SHP77 (cell line): ENCODE measurements at places on chromosomes 2 and 18.

- DNase-seq, result no peak
Observed at GRCh38 chr18:26519114-26519513, 29.2 kb downstream of the KCTD1 start.

- no peak for DNase-seq
Observed at GRCh38 chr2:27441958-27442919, at the start of gene KRTCAP3. Gene KRTCAP3 (plus strand): TSS chr2:27442381. CDS start chr2:27442413, 32 bp downstream.

DNA sequence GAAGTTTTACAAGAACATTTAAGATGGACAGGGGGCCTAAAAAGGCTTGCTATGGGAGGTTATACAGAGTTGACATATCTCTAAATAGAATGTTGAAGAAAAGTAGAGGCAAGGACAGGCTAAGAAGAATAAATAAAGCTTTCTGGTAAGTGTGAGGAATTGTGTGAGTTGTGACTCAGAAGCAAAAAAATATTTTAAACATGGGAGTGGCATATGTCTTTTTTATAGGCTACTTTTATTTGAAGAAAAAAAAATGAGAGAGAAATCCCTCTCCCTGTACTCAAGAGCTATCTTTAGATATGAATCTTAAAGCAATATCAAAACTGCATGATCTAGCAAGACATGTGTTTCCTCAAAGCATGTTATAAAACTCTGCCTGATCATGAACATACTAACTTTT lies 41.1 kb downstream of the RAB3GAP1 start:
- no peak for DNase-seq

GRCh38 chr2:23705771-23706612 lies 220.9 kb downstream of the ATAD2B start:
- DNase-seq, result no peak

DNA sequence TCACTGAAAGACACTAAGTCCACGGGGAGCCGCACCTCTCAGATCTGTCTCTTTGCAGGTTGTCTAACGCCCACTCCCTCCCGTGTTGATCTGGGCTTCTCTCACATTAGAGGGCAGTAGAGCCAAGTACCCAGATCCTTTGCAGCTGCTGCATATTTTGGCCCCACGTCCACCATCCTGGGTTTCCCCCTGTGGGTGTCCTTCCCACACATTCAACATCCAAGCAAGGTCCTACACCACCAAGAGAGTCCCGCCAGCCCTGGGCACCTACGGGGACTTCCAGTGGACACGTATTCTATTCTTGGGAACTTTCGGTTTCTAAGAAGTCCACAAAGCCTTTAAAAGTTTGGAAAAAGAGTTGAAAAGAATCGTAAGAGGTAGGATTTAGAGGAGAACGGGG lies 116.6 kb downstream of the ATL2 start:
- no peak for DNase-seq

DNA sequence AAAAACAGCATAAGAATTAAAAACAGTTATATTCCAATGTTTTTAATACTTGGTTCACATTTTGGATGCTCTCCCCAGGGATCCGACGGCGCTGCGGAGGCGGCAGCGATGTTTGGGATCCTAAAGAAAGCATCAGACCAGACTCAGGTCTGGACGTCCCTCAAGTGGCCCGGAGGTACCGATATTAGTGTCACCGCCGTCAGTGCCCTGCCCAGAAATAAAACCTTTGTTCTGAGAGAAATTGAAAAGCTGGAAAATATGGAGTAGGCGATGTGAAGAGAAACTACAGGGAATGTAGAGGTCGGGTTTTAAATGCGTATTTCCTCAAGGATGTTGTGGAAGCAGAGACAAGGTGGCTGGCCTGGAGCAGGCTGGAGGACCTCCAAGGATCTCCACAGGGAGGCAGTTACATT lies 683 bp upstream of the TBC1D8 start:
- DNase-seq, result no peak
